ENCODE measurements at places on chromosomes 3 and 15. TPM values are rescaled to one million over a fixed set of nuclear protein-coding genes. Genes with fewer than 3 reads are reported as not detected.

- DNase-seq, result no peak
These were observed 106.8 kb upstream of the BOC start for GRCh38 chr3:113104357-113105092.

DNA sequence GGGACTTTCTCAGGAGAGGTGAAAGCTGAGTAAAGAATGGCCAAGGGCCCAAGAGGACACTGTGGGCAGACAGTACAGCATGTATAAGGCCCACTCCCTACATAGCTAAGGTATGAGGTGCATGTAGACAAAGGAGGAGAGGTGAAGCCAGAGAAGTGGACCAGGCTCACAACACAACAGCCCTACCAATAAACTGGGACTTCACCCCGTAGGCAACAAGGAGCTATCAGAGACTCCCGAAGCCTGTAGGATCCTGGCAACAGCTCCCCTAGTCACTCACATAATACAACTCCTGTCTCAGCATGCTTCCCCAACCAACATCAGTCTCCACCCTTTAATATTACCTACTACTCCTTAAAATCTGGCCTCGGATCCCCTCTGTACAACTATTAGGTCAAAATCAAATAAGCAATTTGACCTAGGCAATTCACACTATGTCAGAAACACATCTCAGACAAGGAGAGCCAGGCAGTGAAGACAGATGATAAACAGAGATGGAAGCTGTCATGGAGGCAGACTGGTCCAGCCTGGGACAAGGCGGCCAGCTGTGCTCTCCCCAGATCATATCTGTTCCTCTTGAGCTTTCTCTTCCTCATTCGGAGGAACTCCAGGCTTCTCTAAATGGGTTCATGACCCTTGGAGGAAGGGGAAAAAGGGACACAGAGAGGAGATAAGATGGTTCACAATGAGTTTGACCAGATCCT is 1.4 kb downstream of the XXYLT1 start:
- DNase-seq, result no peak

- DNase-seq, result no peak
These were observed 46.4 kb downstream of the DNAJB8 start for GRCh38 chr3:128420289-128420688.

The IQCH gene
- 0.78 TPM for total RNA-seq

The EID1 gene
- total RNA-seq, result 99.7 TPM

- no peak for DNase-seq
These were observed 24.9 kb downstream of the BLM start for GRCh38 chr15:90742087-90742486.

The UROC1 gene
- not detected for total RNA-seq

DNA sequence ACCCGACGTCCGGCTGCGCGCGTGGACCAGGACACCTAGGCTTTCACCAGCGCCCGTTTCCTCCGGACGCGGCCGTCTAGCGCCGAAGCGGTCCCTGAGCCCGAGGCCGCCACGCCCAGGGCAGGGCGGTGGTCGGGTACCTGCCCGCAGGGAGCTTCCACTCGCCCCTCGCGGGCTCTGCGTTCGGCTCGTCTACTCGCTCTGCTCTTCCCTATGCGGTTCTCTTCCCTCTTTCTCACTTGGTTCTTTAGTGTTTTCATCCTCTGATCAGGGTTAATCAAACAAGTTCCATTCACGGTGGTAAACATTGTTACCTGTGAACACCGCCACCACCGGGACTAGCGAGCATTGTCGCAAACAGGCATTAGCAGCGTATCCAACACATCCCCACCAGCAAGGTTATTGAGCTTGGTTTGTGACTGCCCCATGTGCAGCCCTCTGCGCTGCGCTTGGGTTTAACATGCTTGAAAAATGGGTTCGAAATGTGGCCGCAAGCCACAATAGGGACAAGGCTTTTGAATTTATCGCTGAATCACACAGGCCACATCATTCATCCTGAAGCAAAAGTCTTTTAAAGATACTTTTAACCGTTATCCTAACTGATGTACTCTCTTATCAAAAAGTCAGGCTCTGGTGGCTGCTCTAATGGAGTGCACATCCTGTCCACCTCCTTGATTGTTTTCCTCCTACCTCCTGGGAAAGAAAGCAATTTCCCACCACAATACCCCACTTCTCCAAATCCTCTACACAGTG is 843 bp upstream of the CD47 start:
- no peak for DNase-seq

- DNase-seq, result no peak
These were observed 463.1 kb upstream of the GOLIM4 start for GRCh38 chr3:168558728-168559411.

DNA sequence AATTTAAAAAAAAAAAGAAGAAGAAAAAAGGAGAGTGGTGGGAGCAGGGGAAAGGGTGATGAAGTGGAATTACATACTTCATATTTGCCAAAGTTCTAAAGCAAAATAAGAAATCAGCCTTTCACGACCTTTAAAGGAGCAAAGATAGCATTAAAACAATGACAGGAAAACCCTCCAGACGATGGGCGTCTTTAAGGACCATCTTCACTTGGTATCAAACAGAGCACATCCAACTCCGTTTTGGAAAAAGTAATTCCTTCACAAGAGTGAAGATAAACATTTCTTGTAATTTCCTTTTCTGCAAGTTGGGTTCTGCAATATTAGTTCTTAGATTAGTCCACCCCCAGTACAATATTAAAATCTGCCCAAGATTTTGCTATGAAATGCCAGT is 32.8 kb downstream of the FRMD4B start:
- DNase-seq, result no peak

The CORO2B gene
- not detected for total RNA-seq

DNA sequence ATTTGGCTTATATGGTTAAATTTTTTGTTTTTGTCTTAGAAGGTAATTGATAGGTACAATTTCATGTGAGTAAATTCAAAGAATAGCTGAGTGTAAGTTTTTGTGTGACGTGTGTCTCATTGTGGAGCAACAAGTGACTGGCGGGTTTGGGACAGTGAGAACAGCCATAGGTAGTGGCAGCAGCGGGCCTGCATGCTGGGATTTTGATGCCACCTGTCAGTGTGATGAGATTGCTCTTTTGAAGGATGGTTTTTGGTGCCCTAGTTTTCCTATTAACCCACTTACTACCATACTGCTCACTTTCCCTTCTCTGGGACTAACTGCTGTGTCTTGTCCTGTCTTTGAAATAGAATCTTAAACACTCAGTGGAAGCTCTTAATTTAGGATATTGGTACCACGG is 522.6 kb downstream of the NAALADL2 start:
- DNase-seq, result no peak

DNA sequence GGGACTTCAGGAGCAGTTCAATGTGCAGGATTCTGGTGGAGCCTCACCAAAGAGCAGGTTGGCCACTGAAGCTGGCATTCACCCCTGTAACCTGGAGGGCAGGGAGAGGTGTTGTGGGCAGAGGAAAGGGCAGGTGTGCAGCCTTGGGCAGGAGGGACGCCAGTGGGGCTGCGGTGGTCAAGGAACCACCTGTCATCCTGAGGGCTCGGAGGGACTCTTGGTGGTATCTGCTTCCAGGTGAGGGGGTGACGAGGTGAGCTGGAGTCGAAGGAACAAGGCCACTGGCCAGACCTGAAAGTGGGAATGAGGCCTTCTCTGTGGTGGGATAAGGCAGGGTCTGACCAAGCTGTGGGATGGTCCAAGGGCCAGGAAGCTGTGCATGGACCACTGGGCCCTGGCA is 269.5 kb downstream of the PLCL2 start:
- no peak for DNase-seq

DNA sequence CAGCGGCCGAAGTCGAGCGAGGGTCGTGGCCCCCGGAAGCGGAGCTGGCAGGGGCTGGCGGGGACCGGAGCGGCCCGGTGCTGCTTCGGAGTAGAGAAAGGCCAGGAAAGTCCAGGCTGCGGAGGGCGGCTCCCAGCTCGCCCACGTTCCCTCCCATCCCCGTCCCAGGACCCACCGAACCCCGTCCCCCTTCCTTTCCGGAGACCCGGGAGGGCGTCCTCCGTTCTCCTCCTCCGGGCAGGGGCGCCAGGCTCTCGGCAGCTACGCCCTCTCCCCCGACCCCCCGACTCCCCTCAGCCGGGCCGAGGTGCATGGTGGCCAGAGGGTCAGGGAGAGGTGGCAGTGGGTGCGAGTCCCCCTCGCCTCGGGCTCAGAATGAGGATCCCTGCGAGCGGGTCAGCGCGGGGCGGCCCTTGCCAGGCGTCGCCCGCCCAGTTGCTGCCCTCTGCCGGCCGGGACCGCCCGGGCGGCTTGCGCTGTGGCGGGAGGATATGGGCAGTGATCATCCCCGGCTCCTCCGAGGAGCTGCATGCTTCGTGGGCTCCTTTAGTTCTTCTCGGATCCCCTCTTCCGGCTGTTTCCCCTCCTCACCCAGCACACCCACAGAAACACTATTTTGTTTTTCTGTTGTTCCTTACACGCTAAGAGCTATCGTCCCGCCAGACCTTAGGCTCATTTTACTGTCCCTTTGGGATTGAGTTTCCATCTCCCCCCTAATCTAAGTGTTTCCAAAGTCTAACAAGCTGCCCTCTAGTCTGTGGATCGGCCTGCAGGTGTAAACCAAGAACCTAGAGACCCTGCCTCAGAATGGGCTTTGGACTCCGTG is 744 bp upstream of the ALDH1A2 start:
- peak; percentile 45 for DNase-seq

- no peak for DNase-seq
These were observed 127.4 kb upstream of the FEZF2 start for GRCh38 chr3:62500556-62501288.

GRCh38 chr3:16112910-16113504 is 61.5 kb upstream of the GALNT15 start:
- no peak for DNase-seq

The TMIE gene
- total RNA-seq, result 0.20 TPM

DNA sequence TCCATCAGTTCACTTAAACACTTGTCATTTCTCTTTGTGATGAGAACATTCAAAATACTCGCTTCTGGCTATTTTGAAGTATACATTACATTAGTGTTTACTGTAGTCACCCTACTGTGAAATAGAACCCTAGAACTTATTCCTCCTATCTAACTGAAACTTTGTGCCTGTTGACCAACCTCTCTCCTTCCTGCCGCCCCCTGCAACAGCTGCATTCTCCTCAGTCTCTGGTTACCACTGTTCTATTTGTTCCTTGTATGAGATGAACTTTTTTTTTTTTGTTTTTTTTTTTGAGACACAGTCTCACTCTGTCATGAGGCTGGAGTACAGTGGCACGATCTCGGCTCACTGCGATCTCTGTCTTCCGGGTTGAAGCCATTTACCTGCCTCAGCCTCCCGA is 2.9 kb downstream of the RAD51 start:
- DNase-seq, result no peak

GRCh38 chr3:194447161-194447560 is 39.6 kb downstream of the ATP13A3 start:
- no peak for DNase-seq

The MAP1A gene
- total RNA-seq, result 8.7 TPM

GRCh38 chr3:49471856-49472495 is 1.9 kb downstream of the DAG1 start:
- DNase-seq, result no peak

The ERICH6 gene
- 0.38 TPM for total RNA-seq

DNA sequence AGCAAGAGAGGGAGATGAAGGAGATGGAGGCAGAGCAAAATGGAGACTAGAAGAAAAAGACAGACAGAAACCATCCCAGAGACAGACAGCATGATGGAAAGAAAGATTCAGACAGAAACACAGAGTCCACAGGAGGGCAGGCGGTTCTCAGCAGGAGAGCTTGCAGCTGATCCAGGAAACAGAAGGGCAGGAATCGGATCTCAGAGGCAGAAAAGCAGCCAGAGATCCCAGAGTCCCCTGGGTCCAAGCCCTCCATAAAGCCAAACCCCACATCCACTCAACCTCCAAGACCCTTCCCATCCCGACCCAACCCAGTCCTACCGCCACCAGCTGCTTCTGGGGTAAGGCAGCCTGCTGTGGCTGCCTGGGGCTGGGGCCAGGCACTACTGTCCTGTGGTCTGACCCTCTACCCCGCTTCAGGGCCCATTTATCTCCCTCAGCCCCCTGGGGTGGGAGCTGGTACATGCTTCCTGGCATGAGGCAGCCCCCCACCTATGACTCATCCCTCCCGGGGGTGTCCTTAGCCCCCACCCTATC is at the start of gene UCN2:
UCN2 (minus strand) TSS at position 400 of the 537 bp plus-strand sequence. CDS start 657 bp downstream, outside the sequence.
- DNase-seq, result no peak

DNA sequence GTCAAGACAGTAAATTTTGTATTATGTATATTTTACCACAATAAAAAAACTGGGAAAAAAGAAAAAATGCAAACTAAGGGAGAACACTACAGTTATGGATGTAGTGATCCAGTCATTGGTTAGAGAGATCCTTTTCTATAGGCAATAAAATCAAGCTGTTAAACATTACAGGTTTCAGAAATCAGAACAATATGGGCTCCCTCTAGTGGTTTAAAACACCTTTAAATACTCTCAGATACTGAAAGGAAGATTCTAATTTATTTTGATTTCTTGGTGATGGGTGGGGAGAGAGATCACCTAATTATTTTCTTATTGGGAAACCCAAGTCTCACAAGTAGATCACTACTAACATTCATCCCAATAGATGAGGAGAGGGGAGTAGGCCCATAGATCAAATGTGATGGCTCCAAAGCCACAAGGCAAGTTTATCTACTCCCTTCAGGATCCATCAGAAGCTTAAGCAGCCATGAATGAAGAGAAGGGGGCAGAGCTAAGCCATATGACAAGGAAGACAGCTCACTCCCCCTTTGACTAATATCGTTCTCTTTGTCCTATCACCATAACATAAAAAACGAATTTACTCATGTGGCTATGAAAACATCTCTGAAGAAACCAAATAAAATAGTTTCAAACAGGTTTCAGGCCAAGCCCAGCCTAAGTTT is 118.6 kb downstream of the ANO10 start:
- no peak for DNase-seq

The CHRM5 gene
- total RNA-seq, result not detected

DNA sequence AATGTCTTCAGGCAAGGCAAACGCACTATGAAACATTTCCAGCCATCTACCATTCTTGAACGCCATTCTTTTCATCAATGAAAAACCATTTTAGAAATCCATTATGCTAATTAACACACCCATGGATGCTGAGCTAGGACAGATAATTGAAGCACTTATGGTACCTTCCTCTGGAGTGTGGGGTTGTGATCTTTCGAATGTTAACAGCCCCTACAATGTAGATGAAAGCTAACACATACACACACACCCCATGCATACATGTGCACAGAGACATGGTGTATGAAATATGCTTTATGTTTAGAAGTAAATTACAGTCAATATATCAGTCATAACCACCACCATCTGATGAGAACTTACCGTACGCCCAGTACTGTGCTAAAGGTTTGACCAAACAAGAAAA is 189.1 kb downstream of the SHQ1 start:
- DNase-seq, result no peak

DNA sequence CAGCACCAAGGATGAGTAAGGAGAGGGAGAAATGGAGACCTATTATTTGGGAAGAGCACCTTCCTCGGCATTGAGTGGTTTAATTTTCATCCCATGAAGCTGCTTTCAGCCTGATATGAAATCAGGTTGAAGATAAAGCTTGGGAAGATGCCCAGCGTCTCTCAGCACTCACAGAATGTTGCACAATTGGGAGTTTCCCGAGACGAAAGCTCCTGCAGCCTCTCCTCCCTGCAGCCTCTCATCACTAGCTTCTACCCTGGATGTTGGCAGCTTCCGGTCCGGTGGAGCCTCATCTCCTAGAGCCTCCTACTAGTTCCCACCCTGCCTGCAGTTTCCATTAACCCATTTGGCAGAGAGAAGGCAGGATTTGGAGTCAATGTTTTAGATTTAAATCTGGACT is 40.3 kb downstream of the EDEM1 start:
- DNase-seq, result no peak

Data from activated CD4-positive, alpha-beta memory T cell treated with anti-CD3 and anti-CD28 coated beads, Interleukin-2, amount 10 ng/mL, durations not matched to agents 7 days and 5 days (primary cell).